ENCODE measurements at places on chromosomes 5 and 9. TPM values are rescaled to one million over a fixed set of nuclear protein-coding genes. Genes with fewer than 3 reads are reported as not detected.

LCN12 gene
- total RNA-seq, result not detected

ATG10 gene
- 10.6 TPM for total RNA-seq

SPEF2 gene
- total RNA-seq, result 1.2 TPM

S1PR3 gene
- total RNA-seq, result 3.6 TPM

SLC22A4 gene
- 4.7 TPM for total RNA-seq

GRIN1 gene
- total RNA-seq, result 0.05 TPM

TAF11L6 gene
- not detected for total RNA-seq

TEX48 gene
- total RNA-seq, result not detected

DNA sequence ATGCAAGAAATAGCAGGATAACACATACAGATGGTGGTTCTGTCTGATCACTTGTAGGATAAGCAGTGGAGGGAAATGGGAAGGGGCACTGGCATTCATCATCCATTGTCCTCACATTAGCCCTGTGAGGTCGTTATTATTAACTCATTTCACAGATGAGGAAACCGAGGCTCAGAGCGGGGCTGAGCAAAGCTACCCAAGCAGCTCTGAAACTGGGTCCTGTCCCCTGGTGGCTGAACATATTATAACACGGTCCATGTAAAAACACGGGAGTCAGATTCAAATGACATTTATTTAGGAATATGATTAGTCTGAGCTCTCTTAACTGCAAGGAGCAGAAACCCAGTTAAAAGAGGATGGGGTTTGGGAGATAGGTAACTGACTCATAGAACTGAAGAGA lies 43.1 kb downstream of the HRH2 start:
- DNase-seq, result peak; percentile 20

DNA sequence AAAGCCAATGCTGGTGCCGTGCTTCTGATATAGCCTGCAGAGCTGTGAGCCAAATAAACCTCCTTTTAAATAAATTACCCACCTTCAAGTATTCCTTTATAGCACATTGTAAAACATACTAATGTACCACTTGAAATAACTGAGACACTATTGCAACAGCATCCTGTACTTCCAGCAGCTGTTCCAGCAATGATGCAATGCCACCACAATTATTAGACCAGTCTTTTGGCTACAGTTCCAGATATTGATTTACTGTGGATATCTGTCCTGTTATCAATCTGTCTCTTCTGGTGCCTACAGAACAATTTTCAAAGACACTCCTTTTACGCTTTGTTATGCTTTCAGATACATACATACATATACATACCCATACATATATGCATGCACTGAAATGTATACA lies 567.9 kb downstream of the TAF11L14 start:
- DNase-seq, result no peak

DNA sequence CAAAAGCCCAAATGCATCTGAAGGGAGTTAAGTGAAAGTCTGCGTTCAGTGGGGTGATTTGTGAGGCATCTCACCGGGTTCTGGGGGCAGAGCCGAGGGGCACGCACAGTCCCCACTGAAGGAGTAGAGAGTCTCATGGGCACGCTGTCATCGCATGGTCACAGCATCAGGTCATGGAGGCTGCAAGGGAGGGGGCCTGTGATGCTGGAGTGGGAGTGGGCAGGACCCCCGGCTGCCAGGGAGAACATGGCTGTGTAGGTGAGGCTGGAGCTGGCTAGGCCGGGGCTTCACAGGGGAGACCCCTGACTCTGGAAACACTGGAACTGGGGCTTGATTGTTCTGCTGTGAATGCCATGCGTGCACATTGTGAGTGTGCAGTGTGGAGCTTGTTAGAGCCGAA lies 360.5 kb downstream of the IRX2 start:
- DNase-seq, result no peak

- DNase-seq, result no peak
Observed at GRCh38 chr9:135877791-135878527, 29.4 kb downstream of the CAMSAP1 start.

GRCh38 chr5:151820903-151821302 lies 49.1 kb downstream of the G3BP1 start:
- no peak for DNase-seq

DNA sequence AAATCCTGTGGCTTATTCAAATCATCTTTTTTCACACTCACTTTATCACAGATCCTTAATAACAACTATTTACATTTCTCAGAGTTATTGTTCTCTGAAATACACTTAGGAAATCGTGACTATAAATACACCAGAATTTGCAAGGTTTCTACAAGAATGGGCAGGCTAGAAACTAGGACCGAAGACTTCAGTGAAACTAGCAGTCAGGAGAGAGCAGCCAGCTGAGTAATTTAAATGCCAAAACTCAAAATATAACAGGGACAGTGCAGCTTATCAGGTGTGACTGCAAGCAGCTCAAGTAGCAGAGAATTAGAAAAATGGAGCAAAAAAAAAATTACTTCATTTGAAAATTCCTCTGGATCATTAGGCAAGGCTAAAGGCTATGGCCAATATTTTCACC lies 719.3 kb upstream of the ZNF608 start:
- no peak for DNase-seq

- DNase-seq, result peak; percentile 54
Observed at GRCh38 chr9:6049798-6050197, 34.4 kb upstream of the RANBP6 start.

- no peak for DNase-seq
Observed at GRCh38 chr9:3751125-3751758, 225.4 kb upstream of the RFX3 start.

DNA sequence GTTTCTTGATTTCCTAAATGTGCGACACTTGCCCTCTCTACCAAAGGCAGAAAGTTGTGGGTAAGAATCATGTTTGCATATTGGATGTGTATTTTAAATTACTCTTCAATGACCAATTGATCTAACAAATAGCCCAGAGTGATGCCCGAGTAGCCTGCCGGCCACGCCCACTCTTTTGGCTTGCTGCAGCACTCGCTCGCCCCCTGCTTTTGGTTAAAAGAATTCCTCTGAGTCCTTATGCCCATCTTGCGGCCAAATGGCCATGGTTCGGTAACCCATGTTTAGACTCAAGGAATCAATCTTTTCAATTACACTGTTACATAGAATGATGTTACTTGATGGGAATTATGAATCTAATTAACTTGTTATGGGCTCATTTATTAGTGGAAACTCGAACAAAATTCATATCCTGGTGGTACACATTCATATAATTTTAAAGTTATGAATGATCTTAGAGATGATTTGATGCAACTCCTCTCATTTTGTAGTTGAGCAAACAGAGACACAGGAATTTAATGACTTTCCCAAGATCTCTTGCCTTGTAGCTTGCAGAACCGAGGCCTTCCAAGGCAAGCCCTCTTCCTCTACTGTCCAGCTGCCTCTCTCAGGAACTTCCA lies 36.5 kb downstream of the PPIC start:
- DNase-seq, result peak; percentile 65

DNA sequence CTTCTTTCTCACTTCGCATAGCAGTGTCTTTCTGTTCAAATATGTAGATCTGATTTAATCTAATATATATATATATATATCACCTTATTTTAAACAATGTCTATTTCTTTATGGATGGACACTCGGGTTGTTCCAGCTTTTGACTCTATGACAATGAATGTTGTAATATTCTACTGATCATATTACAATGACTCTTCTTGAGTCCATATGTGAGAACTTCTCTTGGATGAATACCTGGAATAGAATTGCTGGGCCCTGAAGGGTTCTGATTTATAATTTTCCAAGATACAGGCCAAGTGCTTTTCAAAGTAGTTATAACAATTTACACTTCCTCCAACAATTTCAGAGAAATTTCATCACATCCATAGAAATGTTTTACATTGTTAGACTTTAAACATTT lies 28.8 kb downstream of the NTRK2 start:
- no peak for DNase-seq

DNA sequence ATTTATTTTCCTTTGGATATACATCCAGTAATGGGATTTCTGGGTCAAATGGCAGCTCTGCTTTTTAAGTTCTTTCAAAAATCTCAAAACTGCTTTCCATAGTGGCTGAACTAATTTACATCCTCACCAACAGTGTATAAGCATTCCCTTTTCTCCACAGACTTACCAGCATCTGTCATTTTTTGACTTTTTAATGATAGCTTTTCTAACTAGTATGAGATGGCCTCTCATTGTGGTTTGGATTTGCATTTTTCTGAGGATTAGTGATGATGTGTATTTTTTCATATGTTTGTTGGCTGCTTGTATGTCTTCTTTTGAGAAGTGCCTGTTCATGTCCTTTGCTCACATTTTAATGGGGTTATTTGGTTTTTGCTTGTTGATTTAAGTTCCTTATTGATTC lies 90.0 kb upstream of the HMHB1 start:
- DNase-seq, result no peak

DNA sequence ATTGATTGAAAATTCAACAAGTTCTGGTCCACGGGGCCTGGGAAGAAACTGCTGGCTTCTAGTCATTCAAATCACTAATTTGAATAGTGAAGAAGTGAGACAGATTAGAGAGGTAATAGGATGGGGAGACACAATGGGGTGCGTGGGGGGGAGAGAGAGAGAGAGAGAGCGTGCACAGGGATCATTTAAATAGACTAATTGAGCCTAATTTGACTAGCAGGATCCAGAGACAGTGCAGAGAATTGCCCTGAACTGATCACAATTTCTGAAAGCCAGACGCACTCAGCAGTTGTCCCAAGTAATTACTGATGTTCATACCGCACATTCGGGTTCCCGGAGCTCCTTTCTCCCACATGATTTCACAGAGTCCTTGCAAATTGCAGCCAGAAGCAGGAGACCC lies 50.3 kb upstream of the C5orf58 start:
- DNase-seq, result no peak

DNA sequence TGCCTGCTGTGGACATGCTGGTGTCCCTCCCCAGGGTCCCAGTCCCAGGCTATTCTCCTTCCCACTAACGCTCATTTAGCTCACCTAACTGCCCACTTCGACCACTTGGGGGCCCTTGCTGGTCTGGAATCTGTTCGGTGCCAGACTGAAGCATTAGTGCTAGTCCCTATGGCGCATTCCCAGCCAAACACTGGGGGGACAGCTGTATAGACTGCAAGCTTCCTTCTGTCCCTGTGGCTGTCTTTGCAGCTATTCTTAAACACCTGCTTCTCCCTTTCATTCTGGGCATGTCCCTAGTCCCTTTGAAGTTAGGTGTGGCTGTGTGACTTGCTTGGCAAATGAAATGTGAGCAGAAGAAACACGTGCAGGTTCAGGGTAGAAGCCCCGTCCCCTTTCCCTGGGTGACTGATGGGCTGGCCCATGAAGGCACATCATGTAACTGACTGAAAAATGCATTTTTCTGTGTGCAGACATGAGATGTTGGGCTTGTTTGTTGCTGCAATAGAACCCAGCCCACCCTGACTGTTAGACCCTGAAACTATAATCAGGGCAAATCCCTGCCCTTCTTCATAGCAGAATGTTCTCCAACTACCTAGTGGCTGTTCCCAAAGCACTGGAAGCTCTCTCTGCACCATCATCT lies 134.4 kb downstream of the BARX1 start:
- peak; percentile 8 for DNase-seq

GRCh38 chr5:79982136-79982535 lies 8.9 kb downstream of the MTX3 start:
- DNase-seq, result no peak

- DNase-seq, result no peak
Observed at GRCh38 chr5:171688696-171689495, 96.7 kb upstream of the SMIM23 start.

GRCh38 chr5:172294831-172295230 lies 11.3 kb upstream of the UBTD2 start:
- DNase-seq, result no peak
